ENCODE measurements at places on chromosomes 2 and 18. TPM values are rescaled to one million over a fixed set of nuclear protein-coding genes. Genes with fewer than 3 reads are reported as not detected.

Gene MALL
- total RNA-seq: 0.27 TPM

Gene RNF144A
- 9.0 TPM for total RNA-seq

Gene PPIL3
- total RNA-seq: 29.1 TPM

Gene LYG1
- 2.0 TPM for total RNA-seq

GRCh38 chr2:29307519-29307918 is 192.3 kb downstream of the CLIP4 start:
- H3K36me3 ChIP-seq: no peaks in the 10 kb centered on the region
- DNase-seq: no peak
- no peak overlapping the region for H3K4me3 ChIP-seq
- H3K4me1 ChIP-seq: no peaks in the 10 kb centered on the region
- peaks cover 2% of the 10 kb centered on the region for H3K27me3 ChIP-seq

Gene LHCGR
- not detected for total RNA-seq

DNA sequence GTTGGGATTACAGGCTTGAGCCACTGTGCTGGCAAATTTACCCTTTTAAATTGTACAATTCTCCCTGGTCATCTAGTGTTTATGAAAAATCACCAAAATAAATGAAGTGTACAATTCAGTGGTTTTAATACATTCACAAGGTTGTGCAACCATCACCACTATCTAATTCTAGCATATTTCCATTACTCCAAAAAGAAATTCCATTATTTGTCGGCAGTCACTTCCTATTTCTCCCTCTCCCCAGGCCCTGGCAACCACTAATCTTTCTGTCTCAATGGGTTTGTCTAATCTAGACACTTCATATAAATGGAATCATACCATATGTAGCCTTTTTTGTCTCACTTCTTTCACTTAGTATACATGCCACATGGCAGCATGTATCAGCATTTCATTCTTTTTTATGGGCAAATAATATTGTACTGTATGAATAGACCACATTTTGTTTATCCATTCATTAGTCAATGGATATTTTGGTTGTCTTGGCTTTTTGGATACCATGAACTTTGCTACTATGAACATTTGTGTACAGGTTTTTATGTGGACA is 12.6 kb upstream of the POLE4 start:
- no peaks in the 10 kb centered on the region for H3K36me3 ChIP-seq
- no peak overlapping the region for H3K4me3 ChIP-seq

GRCh38 chr18:38883111-38883510 is 1317.5 kb upstream of the CELF4 start:
- no peak overlapping the region for H3K27ac ChIP-seq
- H3K4me1 ChIP-seq: no peaks in the 10 kb centered on the region
- no peaks in the 10 kb centered on the region for H3K36me3 ChIP-seq
- no peaks in the 10 kb centered on the region for H3K27me3 ChIP-seq

- H3K27ac ChIP-seq: no peak overlapping the region
- DNase-seq: no peak
- no peaks in the 10 kb centered on the region for H3K36me3 ChIP-seq
- H3K27me3 ChIP-seq: no peaks in the 10 kb centered on the region
- no peak overlapping the region for H3K4me3 ChIP-seq
- H3K4me1 ChIP-seq: no peaks in the 10 kb centered on the region
Observed at GRCh38 chr2:625415-626333, 51.5 kb downstream of the TMEM18 start.

Gene PUM2
- total RNA-seq: 131 TPM

Gene SCYGR4
- not detected for total RNA-seq

GRCh38 chr2:188189356-188189755 is 102.3 kb upstream of the GULP1 start:
- DNase-seq: no peak
- H3K4me3 ChIP-seq: no peak overlapping the region
- H3K27me3 ChIP-seq: no peaks in the 10 kb centered on the region
- H3K27ac ChIP-seq: no peak overlapping the region
- H3K4me1 ChIP-seq: no peaks in the 10 kb centered on the region

Gene RGPD4
- total RNA-seq: not detected

DNA sequence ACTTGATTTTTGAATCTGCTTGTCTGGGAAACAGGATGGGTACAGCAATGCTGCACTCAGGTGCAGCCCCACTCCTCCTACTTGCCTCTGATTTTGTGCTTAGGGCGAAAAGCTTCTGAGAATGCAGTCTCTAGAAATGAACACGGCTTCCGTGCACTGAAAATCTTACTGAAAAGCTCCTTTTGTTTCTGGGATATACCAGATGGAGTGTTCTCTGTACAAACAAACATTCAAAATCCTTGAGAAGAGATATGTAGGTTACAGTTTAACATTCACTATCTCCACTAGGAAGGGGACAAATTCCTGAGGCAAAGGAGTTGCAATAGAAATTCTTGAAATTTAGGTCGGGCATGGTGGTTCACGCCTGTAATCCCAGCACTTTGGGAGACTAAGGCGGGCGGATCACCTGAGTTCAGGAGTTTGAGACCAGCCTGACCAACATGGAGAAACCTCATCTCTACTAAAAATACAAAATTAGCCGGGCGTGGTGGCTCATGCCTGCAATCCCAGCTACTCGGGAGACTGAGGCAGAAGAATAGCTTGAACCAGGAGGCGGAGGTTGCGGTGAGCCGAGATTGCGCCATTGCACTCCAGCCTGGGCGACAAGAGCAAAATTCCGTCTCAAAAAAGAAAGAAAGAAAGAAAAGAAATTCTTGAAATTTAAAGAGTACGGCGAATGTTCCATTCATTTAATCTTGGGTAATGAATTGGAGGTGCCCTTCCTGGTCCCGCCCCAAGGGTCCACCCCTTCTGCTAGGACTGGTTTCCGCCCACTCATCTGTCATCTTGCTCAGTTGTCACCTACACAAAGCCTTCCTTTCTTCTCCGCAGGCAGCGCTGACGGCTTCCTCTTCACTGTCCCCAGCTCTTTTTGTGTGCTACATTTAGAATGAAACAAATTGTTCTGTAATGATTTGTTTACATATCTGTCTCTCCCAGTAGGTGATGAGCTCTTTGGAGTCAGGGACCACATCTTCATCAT is 92.4 kb downstream of the SOCS6 start:
- no peak overlapping the region for H3K27ac ChIP-seq
- peak; percentile 10 for DNase-seq
- no peaks in the 10 kb centered on the region for H3K27me3 ChIP-seq
- no peak overlapping the region for H3K4me3 ChIP-seq
- no peaks in the 10 kb centered on the region for H3K4me1 ChIP-seq

- H3K36me3 ChIP-seq: no peaks in the 10 kb centered on the region
- DNase-seq: no peak
- peaks cover 17% of the 10 kb centered on the region for H3K4me1 ChIP-seq
- H3K4me3 ChIP-seq: no peak overlapping the region
Observed at GRCh38 chr2:26969077-26969844, 1.2 kb upstream of the MAPRE3 start.

- H3K36me3 ChIP-seq: no peaks in the 10 kb centered on the region
- no peak for DNase-seq
- no peak overlapping the region for H3K27ac ChIP-seq
- H3K27me3 ChIP-seq: peaks cover 3% of the 10 kb centered on the region
- H3K4me1 ChIP-seq: no peaks in the 10 kb centered on the region
Observed at GRCh38 chr18:24536326-24536725, 75.9 kb downstream of the HRH4 start.

Gene REG3G
- total RNA-seq: not detected

DNA sequence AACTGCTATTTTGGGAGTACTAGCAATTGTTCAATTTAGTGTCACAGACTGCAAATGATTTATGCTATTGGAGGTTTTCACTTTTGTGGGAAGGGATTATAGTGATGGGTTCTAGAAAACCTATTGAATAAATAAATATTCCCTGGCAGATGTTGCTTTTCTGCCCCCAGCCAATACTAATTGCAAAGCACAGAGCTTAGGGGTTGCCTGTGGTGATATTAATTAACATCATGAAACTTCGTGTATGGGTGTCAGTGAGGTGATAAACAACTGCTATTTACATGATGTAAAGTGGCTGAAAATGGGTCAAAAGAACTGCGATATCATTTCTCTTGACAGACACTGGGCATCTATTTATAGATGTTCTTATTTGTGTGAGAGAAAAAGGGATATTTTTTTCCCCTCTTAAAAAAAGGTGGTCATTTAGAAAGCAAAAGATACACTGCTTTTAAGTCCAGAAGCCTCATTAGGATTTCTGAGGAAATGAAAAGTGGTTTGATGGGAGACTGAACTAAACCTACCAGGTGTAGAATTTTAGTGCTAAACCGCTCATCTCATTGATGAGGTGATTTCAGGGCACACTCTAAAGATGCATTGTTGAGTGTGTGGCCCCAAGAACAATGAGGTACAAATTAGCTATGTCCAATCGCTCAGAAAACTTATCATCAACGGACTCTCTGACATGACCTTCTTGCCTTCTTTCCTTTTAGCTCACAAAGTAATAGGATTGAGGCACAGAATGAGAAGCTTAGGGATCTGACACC is 116.7 kb upstream of the CHST9 start:
- H3K36me3 ChIP-seq: no peaks in the 10 kb centered on the region
- no peaks in the 10 kb centered on the region for H3K27me3 ChIP-seq
- no peaks in the 10 kb centered on the region for H3K4me1 ChIP-seq
- DNase-seq: no peak
- no peak overlapping the region for H3K4me3 ChIP-seq

DNA sequence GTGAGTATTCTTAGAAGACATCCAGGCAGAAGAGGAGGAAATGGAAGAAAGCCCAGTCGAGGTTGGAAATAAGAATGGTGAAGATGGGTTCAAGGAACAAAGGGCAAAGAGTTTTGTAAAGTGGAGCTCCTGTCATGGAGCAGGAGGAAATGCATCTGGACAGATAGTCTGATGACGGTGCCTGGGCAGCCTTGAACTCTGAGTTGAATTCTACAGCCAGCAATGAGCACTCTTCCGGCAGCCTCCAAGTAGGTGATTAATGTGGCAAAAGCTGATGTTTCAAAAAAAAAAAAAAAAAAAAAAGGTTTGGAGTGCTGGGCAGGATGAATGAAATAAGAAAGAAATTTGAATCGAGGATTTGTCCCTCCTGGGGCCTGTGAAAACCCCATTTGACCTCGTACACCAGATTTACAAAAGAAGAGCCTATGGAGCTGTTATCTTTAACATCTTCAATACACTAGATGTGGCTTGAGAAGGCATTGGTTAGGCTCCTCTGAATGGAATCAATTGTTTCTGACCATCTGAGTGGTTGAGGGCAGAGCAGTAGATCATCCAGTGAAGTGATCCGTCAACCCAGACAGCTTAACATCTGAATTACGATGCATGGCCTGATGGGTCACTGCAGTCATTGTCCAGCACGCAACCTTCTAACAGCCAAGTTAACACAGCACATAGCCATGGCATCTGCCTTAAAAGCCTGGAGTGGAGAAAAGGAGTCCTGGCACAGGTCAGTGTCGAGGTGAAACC is 449.7 kb downstream of the TXNL1 start:
- no peak overlapping the region for H3K4me3 ChIP-seq
- H3K4me1 ChIP-seq: no peaks in the 10 kb centered on the region

- H3K36me3 ChIP-seq: no peaks in the 10 kb centered on the region
- H3K27me3 ChIP-seq: no peaks in the 10 kb centered on the region
- H3K27ac ChIP-seq: no peak overlapping the region
- no peak overlapping the region for H3K4me3 ChIP-seq
- no peaks in the 10 kb centered on the region for H3K4me1 ChIP-seq
Observed at GRCh38 chr2:205060269-205060668, 515.0 kb downstream of the PARD3B start.

Gene ANKRD30BL
- not detected for total RNA-seq

GRCh38 chr2:3102081-3102921 is 275.3 kb downstream of the EIPR1 start:
- no peak overlapping the region for H3K27ac ChIP-seq
- no peaks in the 10 kb centered on the region for H3K27me3 ChIP-seq
- H3K36me3 ChIP-seq: no peaks in the 10 kb centered on the region
- no peak for DNase-seq
- H3K4me1 ChIP-seq: no peaks in the 10 kb centered on the region

Gene GORASP2
- 77.5 TPM for total RNA-seq

Gene CCBE1
- total RNA-seq: not detected

- DNase-seq: peak; percentile 36
- H3K4me3 ChIP-seq: no peak overlapping the region
Observed at GRCh38 chr2:20507166-20507692, 60.4 kb downstream of the RHOB start.

Gene ONECUT2
- not detected for total RNA-seq

Gene VWA3B
- not detected for total RNA-seq

Gene FBLN7
- 19.3 TPM for total RNA-seq

- H3K36me3 ChIP-seq: no peaks in the 10 kb centered on the region
- no peak overlapping the region for H3K27ac ChIP-seq
- H3K4me3 ChIP-seq: no peak overlapping the region
- no peaks in the 10 kb centered on the region for H3K27me3 ChIP-seq
- H3K4me1 ChIP-seq: no peaks in the 10 kb centered on the region
Observed at GRCh38 chr18:25038261-25038660, 313.7 kb downstream of the ZNF521 start.

DNA sequence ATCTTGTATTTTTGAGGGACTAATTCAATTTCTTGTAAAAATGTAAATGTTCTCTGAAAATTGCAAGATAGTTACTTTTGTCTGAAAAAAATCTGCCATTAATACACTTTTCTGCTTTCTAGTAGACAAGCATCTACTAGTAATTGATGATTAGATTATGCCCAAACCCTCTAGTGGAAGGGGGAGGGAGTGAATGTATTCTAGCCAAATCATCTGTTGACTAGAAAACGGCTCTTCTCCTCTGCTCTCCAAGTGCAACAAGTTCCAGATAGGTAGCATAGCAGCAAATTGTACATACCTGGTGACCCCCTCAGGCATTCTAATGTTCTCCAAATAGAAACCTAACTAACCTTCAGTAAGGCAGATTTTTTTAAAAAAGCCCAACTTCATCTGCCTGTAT is 58.6 kb downstream of the RELCH start:
- H3K4me1 ChIP-seq: no peaks in the 10 kb centered on the region
- no peak for DNase-seq
- H3K27ac ChIP-seq: no peak overlapping the region
- H3K27me3 ChIP-seq: no peaks in the 10 kb centered on the region
- peaks cover 42% of the 10 kb centered on the region for H3K36me3 ChIP-seq

- H3K4me3 ChIP-seq: no peak overlapping the region
- no peak for DNase-seq
- no peaks in the 10 kb centered on the region for H3K4me1 ChIP-seq
- no peak overlapping the region for H3K27ac ChIP-seq
- no peaks in the 10 kb centered on the region for H3K36me3 ChIP-seq
- H3K27me3 ChIP-seq: no peaks in the 10 kb centered on the region
Observed at GRCh38 chr18:67938660-67939059, 422.1 kb upstream of the DSEL start.

Gene SIX2
- not detected for total RNA-seq

- H3K4me3 ChIP-seq: no peak overlapping the region
- no peak for DNase-seq
- no peaks in the 10 kb centered on the region for H3K36me3 ChIP-seq
- no peaks in the 10 kb centered on the region for H3K27me3 ChIP-seq
- no peak overlapping the region for H3K27ac ChIP-seq
Observed at GRCh38 chr2:42860319-42861094, 68.1 kb upstream of the HAAO start.

DNA sequence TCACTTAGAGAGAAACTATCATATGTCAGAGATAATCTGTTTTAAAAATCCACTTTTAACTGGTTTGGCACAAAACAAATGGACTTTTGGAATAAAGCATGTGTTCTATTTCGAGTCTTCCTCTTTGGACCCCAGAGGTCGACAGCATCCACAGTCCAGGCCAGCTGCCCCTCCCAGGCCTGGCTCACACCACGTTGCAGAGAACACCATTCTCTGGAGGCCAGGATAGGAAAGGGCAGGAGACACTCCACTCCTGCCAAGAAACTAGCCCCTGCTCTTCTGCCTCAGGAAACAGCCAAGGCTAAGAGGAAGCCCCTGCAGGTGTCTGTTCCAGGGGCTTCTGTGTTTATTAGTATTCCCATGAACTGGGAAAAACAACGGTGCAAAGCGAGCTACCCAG is 456.6 kb upstream of the ID2 start:
- no peak overlapping the region for H3K27ac ChIP-seq
- H3K27me3 ChIP-seq: no peaks in the 10 kb centered on the region
- H3K4me1 ChIP-seq: peaks cover 9% of the 10 kb centered on the region
- no peak for DNase-seq

Data from CD4-positive, CD25-positive, alpha-beta regulatory T cell (primary cell).